Thymus (tissue), 14 donors: ENCODE measurements at places on chromosomes 5 and 9.
A peak's percentile ranks its signal among the peaks of the same experiment; 100 is the strongest.

DNA sequence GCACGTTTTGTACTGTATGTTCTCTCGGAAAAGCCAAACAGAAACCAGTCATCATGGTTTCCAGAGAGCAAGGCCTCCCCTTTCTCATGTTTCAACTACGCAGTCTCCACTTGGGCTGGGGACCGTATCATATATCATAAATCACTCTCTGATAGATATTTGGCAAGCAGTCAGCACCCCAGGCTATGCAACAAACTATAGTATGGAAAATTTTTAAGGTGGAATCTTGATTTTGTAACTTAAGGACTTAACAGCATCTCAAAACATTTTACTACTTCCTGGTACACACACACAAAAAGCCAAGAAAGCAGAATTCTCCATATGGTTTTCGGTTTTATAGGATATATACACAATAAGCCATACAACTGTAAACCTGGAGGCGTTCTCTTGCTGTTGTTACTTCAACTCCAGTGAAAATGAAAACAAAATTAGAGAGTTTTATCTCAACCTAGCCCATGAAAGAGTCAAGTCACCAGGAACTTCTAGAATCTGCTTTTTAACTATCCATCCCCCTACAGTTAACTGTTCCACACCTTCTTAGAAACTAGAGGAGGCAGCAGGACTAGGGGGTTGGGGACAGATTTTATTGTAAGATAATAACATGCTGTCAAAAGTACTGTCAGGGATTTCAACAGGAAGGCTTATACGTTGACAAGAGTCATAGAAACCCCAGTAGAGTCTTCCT, 283.4 kb downstream of the NFIB start:
- DNase-seq, result peak; percentile 14

DNA sequence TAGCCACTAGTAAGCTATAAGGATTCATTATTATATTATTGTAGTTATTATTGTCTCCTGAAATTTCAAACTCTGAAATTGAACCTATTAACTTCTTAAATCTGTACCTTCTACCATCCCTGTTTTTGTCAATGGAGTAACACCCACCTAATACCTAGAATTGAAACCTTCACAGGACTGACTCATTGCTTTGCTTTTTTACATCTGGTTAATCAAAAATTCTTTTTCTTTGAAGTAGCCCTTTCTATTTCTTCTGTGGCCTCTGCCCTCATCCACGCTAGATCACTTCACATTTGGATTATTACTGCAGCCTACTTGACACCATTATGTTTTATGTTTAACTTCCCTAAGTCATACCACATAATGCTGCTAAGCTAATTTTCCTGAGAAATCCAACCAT, 35.6 kb downstream of the RBM27 start:
- DNase-seq, result no peak

GRCh38 chr9:98973576-98973975, 29.9 kb downstream of the COL15A1 start:
- DNase-seq, result no peak

GRCh38 chr9:111979561-111979960, 82.9 kb downstream of the UGCG start:
- no peak for DNase-seq

DNA sequence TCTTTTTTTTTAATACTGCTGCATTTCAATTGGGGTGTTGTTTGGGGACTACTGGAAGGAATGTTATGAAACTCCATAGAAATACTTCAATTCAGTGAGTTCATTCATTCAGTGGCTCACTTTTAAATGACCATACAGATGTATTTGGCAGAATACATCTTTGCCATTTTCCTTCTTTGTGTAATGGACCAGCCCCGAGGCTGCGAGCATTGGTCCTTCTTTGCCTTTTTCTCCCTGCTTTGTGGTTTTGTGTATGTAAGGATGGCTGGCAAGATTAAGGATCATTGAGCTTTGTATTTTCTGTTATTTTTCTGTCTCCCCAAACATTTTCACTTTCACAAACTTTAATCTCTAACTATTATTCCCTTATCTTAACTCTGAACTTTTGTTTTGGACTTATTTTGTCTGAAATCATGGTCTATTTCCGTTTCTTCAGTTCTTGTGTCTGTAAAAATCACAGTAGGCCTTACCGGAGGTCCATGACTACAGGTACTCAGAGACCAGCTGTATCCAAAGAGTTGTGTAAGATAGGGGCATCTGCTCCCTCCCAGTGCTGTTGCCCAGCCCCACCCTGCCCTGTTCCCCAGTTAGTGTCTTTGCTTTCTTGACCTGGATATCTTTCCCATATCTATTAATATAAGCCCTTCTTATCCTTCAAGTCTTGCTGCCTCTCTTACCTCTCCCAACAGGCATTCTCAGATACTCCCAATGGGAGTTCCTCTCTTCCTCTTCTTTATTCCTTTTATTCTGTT, 154.3 kb upstream of the DMRT1 start:
- DNase-seq, result no peak
